ENCODE measurements at places on chromosomes 2 and 18.

DNA sequence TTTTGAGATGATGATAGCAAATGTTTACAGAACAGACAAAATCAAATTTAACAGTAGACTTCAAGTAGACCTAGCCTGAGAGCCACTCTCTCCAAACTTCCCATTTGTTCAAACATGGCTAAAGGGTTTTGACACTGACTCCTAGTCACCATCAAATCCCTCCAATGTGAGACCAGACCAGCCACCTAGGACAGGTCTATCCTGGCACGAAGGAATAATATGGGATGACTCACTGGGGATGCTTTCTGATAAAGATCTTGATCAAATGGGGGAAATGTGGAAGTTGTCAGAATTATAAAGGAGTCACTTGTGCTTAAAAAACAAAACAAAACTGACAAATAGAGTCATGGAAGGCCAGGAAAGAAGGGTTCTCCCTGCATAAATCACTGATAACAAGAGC, 95.7 kb downstream of the EDAR start:
- no peak for DNase-seq

DNA sequence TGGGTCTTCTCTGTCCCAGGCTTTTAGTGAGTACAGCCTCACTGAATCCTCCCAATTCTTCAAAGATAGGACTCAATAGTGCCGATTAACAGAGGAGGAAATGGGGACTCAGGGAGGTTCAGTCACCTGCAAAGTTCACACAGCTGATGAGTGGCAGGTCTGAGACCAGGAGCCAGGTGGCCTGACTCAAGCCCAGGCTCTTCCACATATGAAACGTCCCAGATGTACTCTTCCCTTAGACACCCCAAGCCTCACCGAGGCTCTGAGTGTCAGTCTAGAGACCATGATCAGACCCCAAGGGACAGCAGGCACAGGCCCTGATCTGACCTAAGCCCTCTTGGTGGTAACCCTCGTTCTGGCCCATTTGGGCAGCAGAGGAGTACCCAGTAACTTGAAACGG, 115.2 kb downstream of the INHBB start:
- no peak for DNase-seq

- no peak for DNase-seq
Observed at GRCh38 chr2:120262761-120263428, 10.2 kb downstream of the RALB start.

DNA sequence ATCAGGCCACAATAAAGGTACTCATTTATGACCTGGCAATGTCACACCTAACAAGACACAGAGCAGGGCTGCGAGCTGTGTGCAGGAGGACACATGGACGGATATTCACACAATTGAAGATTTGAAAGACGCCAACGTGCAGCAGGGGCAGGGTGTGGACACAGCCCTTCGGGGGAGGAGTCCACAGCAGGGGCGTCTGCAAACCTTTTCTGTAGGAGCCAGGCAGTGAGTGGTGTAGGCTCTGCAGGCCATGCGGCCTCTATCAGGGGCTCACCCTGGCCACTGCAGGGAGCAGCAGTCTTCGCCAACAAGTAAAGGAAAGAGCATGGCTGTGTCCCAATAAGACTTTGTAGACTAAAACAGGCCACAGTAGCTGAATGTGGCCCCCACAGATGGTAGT, 125.7 kb upstream of the SNTG2 start:
- DNase-seq: no peak

DNA sequence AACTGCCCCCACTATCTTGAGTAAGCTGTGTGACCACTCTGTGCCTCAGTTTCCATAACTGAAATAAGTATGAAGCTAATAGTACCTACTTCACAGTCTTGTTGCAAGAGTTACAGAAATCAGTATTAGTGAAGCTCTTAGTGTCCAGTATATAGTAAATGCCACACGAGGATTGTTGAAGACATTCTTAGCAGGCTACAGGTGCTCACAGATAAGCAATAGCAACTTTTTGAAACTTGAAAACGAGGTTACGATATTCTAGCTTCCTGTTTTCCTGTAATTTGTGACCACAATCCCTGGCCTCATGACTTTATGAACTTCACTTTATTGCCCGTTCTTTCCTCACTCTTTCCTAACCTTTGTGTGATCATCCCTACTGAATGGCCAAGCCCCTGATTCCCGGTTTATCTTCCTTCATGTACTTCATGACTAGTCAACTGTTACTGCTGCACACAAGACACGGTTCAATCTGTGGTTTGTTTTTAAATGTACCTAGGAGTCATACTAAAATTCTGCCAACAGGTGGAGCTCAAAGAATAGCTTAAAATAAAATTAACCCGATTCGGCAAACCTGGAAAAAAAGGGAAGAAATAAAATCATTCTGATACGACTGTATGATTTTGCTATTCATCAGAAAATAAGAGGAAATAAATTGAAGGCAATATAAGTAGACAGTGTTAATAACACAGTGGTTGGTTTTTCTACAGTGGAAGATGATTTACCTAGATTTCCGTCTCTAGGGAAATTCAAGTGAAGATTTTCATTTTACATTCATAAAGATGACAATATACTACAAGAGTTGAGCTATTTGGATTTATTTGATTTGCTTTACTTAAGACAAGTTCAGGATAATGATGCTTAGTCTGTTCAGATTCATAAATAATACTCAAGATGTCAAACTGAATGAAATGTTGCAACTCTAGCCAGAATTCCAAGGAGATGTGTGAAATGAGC, 38.1 kb upstream of the STAT1 start:
- peak; percentile 12 for DNase-seq

- DNase-seq: peak; percentile 17
Observed at GRCh38 chr18:45670281-45670962, 53.6 kb upstream of the SLC14A1 start.

DNA sequence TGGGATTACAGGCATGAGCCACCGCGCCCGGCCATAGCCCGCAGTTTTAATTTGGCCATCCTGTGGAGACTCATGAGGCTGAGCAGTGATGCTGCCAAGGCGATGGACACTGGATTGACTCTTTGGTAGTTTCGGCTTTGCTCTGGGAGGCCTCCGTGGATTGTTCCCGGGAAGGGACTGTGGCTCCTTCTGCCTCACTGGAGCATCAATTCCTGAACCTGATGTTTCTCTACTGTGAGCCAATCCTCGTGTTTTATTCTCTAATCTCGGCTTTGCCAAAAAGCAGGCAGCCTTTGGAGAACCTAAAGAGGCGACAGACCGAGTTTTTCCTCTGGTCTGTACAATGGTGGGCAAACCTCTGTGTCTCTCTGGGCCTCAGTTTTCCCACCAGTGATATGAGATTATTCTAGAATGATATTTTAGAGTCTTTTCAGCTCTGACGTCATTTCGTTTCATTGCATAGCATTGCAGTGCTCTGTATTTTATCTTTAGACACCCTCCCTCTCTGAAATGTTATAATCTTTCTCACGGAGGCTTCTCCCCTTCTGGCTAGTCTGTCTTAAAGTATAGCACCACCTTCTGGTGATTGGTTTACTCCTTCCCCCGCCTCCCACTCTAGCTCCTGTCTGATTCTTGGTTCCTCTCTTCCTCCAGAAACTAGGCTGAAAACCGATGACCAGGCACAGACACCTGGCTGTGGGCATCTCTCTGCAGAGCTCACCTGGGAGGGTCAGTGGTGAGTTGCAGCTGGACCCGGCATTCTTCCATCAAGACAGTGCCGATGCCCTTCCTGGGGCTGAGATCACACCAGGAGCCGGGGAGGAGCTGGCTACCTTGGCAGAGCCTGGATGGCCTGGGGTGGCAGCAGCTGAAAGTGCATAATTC, 341.3 kb downstream of the MYCN start:
- DNase-seq: no peak

- no peak for DNase-seq
Observed at GRCh38 chr2:27412419-27413152, 3.2 kb upstream of the PPM1G start.

- no peak for DNase-seq
Observed at GRCh38 chr2:231715988-231716616, 7.8 kb downstream of the PTMA start.

- no peak for DNase-seq
Observed at GRCh38 chr18:71329114-71329513, 1040.3 kb downstream of the SOCS6 start.

DNA sequence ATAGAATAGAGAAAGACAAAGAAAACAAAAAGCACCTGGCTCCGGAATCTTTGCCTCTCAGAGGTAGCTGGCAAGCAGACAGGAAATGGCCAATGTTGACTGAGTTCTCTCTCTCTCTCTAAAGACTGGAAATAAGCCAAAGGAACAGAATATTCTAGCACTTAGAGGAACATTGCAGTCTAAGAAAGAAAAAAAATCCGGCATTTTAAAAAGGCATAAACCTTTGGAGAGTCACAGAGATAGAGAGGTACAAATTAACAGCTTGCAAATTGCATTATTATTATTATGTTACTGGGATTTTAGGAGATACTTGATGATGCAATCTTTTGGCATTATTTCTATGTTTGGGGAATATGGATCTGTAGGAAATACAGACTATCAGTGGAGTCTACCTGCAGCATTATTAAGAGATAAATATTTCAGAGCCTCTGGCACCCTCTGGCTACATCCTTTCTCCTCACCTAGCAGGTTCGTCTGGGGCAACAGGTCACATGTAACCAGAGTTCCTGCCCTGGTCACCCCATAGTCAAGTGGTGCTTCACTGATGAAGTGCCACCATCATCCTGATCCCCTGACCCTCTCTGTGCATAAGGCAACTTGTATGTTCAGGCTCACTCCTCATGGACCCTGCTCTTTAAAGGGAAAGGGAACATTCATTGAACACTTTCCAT, 318.9 kb upstream of the ACVR2A start:
- DNase-seq: no peak

DNA sequence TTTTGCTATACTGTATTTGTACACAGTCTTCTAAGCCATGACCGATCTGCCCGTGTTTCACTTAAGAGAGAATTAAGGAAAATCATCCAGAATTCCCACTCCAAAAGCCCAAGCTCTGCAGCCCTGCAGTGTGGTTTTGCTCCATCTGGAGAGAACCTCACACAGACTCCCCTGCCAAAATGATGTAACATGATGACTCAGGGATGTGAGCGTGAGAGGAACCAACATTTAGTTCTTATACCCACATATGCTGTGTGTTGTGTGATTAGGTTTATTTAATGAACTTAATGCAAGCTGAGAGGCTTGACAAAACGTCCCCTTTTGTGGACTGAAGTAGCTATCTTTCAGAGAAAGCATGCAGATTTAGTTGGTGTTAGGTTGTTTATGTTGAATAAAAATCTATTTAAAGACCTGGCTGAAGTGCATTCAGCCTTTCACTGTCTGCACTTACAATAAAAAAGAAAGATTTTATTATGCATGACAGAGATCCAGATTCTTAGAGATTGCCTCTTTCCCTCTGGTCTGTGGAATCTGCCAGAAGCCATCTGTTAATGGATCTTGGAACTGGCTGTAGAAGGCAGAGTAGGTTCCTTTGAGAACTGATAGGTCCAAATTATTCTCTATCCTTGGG, 6.3 kb downstream of the RAB12 start:
- no peak for DNase-seq

- no peak for DNase-seq
Observed at GRCh38 chr2:240517342-240517741, 40.4 kb downstream of the ANKMY1 start.

DNA sequence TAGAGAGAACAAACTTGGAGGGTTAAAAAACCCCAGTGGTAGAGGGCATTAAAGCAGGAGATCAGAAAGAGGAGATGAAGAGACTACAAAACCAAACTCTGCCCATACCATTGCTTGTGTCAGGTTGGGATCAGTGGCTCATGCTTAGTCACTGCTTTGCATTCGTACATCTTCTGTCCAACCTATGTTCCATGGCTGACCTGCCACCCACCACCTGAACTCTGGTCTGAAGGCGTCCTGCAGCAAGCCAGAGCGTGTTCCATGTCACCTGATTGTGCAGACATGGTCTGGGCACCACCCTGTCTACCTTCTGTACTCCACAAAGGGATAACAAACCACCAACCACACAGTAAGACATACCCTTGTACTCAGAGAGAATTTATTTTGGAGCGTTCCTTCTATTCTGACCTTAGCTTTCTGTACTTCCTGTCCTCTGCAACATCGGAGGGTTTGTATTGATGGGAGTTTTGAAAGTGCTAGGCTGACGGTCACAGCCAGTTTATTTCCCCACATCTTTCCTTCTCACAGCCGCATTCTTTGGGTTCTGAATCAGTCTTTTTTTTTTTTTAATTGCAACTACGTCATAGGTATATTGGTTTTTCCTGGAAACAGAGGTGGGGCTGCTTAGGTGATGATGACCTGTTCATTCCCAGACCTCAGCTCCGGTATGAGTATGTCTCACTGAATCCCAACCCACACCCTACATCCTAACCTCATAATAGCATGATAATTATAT, 88.3 kb downstream of the SOWAHC start:
- DNase-seq: no peak

- DNase-seq: no peak
Observed at GRCh38 chr2:235165631-235166030, 213.8 kb downstream of the SH3BP4 start.
